ENCODE measurements at places on chromosomes 6 and 20.

DNA sequence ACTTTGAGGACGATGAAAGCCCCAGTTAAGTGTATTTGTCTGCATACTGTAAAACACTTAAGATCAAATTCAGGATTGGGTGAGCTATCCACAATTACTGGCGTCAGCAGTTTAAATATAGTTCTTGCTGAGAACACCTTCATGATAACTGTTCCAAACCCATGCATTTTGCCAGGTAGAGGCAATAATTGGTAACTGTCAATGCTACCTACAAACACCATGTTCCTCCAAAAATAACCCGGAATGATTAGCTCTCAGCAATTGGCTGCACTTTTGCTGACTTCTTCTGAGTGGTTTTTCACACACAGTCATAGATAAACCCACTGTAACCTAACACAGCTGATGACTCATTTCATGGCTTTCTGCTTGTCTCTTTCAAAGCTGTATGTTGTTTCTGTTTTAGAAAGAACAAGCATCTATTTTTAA lies 1358.6 kb upstream of the GJE1 start:
- DNase-seq = no peak

DNA sequence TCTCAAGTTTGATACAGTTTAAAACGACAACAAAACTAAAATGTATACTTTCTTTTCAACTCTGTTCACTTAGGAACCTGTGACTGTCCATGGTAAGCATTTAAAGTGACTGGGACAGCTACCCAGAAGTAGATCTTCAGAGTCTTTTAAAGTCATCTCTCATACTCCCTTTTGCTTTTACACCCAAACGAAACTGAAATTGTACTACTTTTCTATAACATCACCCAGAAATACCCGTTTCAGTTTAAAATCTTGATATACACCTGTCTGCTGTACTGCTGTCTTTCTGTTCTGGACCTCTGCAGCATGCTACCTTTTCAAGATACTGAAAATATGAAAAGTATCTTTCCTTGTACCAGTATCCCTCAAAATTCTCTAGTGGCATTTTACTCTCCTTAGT lies 170.4 kb upstream of the THEMIS start:
- no peak for DNase-seq

DNA sequence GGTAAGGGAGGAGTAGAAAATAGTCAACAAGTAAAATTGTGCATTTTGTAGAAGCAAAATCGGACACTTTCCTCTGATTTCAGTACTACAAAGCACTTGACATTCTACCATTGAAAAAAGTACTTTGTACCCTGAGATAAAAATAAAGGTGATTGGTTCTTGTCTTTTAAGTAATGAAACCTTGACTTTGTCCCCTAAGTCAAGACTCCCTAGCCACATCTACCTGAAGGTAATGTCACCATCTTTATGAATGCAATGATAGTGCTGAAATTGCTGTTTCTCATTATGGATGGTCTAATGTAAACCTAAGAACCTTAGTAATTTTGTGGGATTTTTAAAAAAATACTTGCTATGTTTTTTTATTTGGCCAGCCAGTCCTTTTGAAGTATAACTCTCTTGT lies 2.4 kb upstream of the MAN1A1 start:
- no peak for DNase-seq

DNA sequence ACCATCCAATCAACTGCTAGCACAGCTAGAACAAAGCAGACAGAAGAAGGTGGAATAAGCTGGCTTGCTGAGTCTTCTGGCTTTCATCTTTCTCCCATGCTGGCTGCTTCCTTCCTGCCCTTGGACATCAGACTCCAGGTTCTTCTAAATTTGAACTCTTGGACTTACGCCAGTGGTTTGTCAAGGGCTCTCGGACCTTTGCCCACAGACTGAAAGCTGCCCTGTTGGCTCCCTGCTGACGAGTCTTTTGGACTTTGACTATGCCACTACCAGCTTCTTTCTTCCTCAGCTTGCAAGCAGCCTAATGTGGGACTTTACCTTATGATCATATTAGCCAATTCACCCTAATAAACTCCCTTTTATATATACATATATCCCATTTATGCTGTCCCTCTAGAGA lies 164.1 kb upstream of the GJE1 start:
- DNase-seq = no peak

GRCh38 chr6:21187485-21187884 lies 406.1 kb upstream of the SOX4 start:
- DNase-seq = no peak

DNA sequence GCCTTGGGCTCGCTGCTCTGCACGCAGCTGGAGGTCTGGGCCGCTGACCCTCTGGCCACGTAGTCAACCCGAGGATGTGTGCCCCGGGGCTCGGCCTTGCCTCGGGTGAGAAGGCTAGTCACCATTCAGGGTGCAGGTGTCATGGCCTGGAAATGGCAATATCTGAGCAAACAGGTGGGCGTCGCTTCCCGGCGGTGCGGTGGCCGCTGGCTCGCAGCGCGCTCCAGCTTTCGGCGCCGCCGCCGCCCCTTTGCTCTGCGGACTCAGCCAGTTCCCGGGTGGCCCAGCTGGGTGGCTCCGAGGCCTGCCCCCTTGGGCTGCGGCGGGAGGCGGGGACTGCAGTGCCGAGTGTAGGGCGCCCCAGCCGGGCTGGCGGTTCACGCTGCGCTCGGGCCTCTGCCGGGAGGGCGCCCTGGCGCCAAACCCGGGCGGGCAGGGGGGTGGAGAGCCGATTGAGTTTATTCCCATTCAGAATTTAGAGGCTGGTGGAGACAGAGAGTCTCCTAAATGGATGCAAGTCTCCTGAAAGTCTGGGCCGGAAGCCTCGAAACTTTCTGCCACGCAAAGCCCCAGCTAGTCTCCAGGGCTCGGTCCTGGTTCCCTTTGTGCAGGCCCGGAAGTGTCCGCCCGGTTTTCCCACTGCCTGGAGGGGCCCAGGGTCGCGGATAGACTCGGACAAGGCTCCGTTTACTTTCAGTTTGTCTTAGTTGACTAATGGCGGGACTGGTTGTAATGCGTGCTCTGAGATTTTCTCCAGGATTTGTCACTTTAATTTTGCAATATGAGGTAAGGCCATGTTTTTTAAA lies 11.3 kb upstream of the TFAP2A start:
- no peak for DNase-seq

- no peak for DNase-seq
Measured at GRCh38 chr20:32205110-32205842, 2.3 kb downstream of the PLAGL2 start.

DNA sequence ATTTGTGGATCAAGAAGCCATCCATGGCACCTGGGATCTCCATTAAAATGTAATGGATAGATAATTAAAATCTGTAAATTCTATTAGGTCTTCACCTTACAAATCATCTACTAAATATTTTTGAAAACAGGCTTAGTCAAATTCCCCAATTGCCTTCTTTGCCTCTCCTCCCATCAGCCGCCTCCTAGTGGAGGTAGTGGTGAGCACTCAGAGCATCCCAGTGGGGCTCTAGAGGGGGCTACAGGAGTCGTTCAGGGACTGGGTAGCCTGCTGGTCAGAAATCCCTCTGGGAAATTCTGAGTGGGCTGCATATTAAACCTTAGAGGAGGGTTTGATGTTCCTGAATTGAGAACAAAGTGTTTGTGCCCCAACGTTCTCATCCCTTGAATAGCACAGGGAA lies 20.8 kb upstream of the PAX1 start:
- no peak for DNase-seq

GRCh38 chr20:3767110-3767426 lies 485 bp downstream of the ADISSP start:
- DNase-seq = no peak

GRCh38 chr20:39243962-39244361 lies 281.8 kb downstream of the DHX35 start:
- no peak for DNase-seq

GRCh38 chr6:53263917-53264316 lies 84.8 kb downstream of the ELOVL5 start:
- DNase-seq = no peak

DNA sequence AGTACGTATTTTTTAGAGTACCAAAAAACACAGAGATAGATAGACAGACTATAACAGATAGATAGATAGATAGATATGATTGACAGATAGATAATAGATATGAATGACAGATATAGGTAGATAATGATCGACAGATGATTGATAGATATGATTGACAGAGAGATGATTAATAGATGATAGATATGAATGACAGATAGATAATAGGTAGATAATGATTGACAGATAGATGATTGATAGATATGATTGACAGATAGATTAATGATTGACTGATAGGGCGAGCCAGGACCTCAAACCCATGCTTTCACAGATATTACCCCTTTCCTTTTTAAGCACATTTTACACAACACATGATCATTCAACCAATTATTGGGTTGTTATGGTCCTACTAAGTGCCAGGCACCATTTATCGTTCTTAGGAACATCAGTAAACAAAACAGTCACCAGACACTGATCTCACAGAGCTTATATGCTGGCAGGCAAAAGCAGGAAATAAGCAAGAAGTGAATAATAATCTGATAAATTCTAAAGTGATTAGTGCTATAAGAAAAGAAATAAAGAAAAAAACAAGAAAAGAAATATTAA lies 11.6 kb downstream of the MAFB start:
- no peak for DNase-seq

DNA sequence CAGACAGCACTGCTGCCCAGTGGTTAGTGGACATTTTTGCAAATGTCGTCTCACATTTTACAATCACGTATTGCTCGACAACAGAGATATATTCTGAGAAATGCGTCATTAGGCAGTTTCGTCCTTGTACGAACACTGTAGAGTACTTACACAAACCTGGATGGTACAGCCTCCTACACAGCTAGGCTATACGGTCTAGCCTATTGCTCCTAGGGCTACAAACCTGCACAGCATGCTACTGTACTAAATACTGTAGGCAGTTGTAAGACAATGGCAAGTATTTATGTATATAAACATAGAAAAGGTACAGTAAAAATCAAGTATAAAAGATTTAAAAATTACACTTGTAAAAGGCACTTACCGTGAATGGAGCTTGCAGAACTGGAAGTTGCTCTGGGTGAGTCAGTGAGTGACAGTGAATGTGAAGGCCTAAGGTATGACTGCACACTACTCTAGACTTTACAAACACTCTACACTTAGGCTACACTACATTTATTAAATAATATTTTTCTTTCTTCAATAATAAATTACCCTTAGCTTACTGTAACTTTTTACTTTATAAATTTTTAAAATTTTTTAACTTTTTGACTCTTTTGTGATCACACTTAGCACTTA lies 43.1 kb downstream of the ALDH5A1 start:
- no peak for DNase-seq

DNA sequence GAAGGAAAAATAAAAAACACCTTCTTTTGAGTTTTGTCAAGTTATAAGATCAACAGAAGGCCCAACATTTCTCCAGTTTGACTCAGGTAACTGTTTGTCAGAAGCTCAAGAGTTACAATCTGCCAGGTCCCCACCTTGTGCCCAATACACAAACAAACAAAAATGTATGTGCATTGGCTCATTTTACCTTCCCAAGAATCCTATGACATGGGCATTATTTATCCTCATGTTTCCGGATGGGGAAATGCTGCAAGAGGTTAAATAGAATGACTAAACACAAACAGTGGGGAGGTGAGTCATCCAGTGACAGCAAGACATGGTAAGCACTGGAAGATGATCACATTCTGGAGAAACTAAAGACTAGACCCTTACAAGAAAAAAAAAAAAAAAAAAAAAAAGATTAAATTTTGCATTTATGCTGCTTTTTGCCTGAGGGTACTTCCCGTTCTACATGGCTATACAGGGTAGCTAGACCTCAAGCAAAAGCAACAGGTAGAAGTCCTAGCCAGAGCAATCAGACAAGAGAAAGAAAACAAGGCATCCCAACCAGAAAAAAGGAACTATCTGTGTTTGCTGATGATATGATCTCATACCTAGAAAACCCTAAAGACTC lies 23.6 kb upstream of the ANKRD60 start:
- no peak for DNase-seq

DNA sequence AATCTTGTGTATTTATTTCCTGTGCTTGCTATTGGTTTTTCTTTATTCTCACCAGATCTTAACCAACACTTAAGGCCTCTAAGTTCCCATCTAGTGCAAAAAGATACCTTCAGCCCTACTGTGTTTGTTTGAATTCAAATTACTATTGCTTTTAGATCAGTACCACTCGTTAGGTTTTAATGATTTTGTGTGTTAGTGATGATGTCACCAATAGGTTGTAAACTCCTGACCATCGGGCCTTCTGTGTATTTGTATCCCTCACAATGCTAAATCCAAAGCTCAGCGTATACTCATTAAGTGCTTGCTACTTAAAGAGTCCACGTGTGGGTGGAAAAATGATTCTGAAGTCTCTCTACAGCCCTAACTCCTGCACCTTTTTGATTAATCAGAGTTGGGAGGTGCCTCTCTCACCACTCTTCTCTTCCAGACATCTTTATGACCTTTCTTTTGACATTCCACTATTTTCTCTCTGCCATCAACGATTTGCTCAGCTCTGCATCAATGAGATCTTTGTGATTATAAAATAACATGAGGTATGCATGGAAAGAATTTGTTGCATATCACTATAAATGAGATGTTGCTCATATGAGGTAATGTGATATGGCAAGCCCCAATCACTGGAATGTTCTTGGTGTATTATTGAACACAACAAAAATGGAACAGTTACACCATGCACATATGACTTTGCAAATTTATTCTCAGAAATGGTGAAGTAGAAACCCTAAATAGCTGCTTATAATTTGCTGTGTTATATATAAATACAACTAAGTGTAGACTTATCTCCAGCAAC lies 55.1 kb upstream of the LAMA2 start:
- DNase-seq = no peak

- no peak for DNase-seq
Measured at GRCh38 chr20:59958626-59959025, 403 bp downstream of the CDH26 start.

DNA sequence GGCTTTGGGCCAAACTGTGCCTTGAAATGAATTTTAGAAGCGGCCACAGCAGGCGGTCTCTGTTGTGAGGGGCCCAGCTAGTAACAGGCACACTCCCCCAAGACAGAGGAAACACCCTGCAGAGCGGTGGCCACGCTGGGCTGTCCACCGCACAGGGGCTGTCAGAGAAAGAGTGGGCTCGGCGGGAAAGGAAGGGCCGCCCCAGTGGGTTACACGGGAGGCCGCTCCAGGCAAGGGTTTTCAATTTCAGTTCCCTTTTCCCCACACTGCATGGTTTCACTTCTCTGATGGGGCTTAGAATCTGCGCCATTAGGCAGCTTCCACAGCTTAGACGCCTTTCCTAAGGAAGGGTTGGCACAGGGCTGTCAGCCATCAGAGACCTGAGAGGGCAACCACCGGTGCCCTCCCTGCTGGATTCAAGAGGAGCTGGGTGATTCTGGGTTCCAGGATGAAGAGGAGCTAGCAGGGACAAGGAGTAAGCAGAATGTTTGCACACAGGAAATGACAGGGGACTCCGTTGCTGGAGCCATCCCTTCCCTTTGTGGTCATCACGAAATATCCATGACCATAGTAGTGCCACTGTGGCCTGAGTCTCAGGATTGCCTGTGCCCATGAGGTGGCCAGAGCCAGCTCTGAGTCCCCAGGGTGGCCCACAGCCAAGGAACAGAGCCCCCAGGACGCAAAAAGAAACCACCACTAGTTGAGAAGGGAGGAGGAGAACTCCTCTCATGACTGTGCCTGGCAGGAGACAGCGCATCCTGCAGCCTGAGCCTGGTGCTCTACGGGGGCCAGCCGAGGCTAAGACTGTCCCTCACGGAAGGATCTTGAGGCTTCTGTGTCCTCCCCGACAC lies 282.7 kb downstream of the NRN1 start:
- peak; percentile 61 for DNase-seq
